Left ventricle myocardium superior (tissue), 1 donor: ENCODE measurements at places on chromosomes 6 and 20. TPM values are rescaled to one million over a fixed set of nuclear protein-coding genes. Genes with fewer than 3 reads are reported as not detected.

GRCh38 chr6:125489579-125490285 is 188.0 kb upstream of the HDDC2 start:
- no peak for DNase-seq

Gene ZBTB24
- 3.4 TPM for total RNA-seq

GRCh38 chr6:140794544-140794943 is 1338.2 kb upstream of the GJE1 start:
- DNase-seq, result no peak

DNA sequence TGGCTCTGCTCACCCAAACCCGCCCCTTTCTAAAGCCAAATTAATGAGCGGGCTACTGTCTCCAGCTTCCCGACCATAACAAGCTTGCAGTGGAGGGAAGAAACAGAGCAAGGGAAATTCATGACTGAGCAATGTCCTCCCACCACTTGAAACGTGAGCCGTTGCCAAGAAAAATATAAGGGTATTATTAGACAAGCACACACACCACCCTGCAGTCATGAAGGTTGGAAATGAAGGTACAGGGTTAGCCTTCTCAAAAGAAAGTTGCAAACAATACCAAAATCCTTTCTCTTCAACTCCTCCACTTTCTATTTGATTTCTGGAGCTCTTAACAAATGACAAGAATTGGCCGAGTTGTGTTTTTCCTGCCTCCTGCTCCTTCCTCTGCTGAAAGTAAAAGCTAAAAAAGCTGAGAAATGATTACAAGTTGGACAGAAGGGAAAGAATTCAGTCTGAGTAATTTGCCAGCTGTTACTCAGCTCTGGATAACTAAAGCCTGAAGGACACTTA is 151.1 kb upstream of the B3GAT2 start:
- no peak for DNase-seq

Gene PHF10
- total RNA-seq, result 62.9 TPM

GRCh38 chr6:82877213-82878195 is 188.1 kb downstream of the UBE3D start:
- no peak for DNase-seq
